Activated T-helper 1 cell treated with anti-CD3 and anti-CD28 coated beads, Interleukin-2, amount 50 U/mL, for 16 hours (primary cell): ENCODE measurements at places on chromosomes 5 and 9.

- DNase-seq: no peak
Measured at GRCh38 chr5:52886206-52886605, 98.5 kb downstream of the ITGA1 start.

- DNase-seq: no peak
Measured at GRCh38 chr5:149403923-149404745, 25.0 kb upstream of the IL17B start.

DNA sequence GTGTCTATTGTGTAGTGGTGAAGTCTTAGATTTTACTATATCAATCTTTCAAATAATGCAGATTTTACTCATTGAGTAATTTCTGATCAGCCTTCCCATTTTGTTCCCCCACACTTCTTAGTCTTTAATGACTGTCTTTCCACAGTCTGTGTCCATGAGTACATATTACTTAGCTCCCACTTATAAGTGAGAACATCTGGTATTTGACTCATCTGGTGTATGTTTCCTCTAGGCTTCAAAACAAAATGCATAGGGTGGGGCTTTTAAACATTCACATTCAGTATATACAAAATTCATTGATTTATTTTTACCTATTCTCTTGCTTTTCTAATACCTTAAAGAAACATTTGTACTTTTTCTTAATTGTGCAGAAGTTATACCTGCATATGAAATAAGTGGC, 513.0 kb downstream of the MTRR start:
- no peak for DNase-seq

DNA sequence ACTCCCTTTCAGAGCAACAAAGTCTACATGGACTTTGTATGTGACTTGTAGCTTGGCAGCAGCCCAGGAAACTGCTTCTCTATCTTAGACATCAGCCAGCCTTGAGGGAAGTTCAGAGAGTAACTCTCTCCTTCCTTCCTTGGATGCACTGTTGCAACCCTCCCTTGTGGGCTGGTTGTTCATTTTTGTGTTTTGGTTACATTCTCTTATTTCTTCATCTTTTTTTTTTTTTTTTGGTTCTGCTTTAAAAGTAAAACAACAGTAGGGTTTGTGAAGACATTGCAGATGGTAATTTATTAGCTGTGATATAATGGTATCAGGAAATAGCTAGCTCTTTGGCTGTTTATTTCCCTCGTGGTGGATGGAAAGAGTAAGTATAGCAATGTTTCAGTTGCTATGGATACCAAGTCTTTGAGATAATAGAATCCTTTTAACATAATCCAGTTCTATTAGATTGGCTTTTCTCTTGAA, 97.9 kb upstream of the MAMDC2 start:
- no peak for DNase-seq

GRCh38 chr9:107016383-107016782, 153.4 kb downstream of the ZNF462 start:
- no peak for DNase-seq

GRCh38 chr9:99748676-99749075, 73.0 kb upstream of the NR4A3 start:
- no peak for DNase-seq

- DNase-seq: no peak
Measured at GRCh38 chr9:136372561-136373299, 739 bp downstream of the CARD9 start.

DNA sequence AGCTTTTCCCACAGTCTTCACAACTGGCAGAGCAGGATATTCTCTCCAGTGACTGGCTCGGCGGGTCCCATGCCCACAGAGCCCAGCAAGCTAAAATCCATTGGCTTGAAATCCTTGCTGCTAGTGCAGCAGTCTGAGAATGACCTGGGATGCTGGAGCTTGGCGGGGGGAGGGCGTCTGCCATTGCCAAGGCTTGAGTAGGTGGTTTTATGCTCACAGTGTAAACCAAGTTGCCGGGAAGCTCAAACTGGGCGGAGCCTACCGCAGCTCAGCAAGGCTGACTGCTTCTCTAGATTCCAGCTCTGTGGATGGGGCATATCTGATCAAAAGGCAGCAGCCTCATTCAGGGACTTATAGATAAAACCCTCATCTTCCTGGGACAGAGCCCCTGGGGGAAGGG, 194.1 kb downstream of the CCDC171 start:
- DNase-seq: no peak

DNA sequence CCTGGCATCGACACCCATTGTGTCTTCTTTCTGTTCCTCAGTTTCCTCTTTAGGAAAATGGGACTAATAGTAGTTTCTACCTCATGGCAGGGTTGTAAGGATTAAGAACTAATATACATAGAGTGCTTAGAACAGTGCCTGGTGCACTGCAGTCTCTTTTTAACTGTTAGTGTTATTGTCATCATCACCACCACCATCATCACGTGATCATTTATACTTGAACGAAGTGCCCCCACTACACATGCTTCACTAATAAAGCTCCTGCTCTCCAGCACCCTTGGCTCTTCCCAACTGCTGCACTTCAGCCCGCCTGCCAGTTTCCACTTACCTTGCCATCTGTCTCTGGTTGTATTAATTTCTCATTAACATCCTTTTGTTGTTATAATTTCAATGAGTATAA, 35.8 kb upstream of the MAST4 start:
- DNase-seq: no peak

DNA sequence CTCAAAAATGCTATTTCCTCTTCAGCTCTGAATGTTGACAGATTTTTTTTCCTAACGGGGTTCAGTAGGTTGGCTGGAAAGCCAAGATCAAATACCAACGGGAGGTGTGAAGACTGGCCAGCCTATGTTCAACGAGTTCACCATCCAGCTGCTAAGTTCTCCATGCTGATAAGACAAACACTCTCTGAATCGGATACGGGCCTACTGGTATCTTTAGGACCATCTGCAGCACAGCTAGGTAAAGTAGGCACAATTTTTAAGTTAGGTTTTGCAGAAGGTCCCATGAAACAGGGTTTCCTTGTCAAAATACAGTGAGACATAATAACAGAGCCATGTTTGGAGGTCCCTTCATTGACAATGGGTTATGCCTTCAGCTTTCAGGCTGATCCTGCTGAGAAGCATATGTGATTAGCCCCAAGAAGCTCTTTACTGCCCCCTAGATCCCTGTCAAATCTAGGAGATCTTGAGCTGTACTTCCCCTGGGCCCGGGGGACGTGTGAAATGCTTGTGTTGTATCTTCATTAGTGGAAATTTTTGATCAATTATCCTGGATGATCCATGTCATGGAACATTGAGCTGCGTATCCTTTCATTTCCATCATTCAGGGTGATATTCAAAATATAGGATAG, 60.6 kb downstream of the PGM5 start:
- DNase-seq: no peak

GRCh38 chr9:37438359-37438758, 15.9 kb downstream of the GRHPR start:
- no peak for DNase-seq

DNA sequence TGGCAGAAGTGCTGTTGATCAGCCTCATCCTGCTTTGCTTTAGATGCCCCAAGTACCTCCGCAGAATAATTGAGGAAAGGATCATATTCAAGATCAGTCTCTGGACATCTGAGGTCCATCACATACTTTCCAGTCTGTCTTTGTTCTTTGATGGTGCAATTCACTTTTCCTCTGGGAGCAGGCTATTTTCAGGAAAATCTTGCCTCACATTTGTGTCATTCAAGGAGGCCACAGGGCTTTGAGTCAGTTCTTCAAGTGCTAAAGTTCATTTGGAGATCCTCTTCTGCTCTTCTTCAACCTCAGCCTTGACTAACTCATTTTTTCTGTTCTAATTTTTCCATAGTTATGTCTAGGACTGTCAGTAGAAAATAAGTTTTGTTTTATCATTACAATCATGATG, 18.6 kb downstream of the EQTN start:
- no peak for DNase-seq

GRCh38 chr5:124402144-124402581, 344.3 kb downstream of the ZNF608 start:
- no peak for DNase-seq

GRCh38 chr5:78779771-78780616, 131.4 kb upstream of the LHFPL2 start:
- DNase-seq: no peak

DNA sequence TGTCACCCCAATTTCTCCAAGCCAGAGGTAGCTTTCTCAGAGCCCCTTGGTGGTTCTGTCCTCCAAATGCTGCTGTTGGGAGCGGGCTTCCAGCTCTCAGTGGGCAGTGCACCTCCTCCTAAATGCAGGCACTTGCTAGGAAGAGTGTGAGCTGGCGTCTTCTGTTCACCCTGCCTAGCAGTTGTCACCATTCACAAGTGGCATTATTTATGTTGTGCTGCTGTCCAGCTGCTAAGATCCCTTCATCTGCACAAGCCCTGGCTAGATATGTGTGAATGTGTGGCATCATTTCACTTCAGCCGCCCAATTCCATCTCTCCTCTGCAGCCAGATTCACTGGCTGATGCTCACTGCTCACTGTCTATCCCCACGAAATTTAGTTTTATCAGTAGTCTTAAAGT, 43.7 kb downstream of the SLC36A1 start:
- DNase-seq: no peak

GRCh38 chr9:135644631-135645218, 5.4 kb upstream of the GLT6D1 start:
- DNase-seq: no peak

DNA sequence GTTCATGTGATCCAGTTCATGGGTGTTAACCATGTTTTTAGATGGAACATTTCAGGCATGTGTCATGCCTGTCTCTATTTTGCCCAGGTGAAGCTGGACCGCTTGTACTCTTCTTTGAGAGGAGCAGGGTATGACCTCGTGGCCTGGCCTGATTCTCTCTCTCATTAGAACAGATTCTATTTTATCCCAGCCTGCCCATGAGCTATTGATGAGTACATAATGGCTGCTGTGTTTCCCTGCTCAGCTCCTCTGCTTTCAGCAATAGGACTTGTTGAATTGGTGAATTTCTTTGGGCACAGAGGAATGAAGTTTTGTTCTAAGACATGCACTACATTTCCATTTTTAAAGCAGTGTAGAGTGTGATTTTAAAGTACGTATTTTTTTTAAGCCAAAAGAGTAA, 86.2 kb downstream of the HACD4 start:
- no peak for DNase-seq

DNA sequence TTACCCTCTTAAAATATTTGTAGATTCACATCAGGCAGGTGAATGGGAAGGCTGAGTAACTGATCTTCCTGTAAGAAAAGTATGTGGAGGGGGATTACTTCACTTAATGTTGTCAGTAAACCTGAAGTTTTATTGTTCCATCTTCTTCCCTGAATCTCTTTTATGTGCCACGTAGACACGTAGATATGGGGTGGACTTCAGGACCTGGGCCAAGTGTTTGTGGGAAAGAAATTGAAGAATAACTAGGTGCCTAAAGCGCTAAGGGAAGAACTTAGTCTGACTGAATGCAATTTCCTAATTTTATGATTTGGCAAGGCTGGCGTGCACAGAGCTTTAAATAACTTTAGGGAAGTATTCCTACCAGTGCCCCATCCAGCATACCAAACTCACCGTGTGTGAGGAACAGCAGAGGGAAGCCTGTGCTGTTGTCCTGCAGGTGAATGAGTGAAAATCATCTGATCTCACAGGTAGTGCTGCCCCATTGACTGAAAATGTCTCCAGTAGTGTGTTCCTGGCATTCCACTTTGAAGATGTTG, 323.4 kb downstream of the KDM4C start:
- no peak for DNase-seq

- DNase-seq: no peak
Measured at GRCh38 chr5:4700069-4700468, 440.1 kb upstream of the ADAMTS16 start.

DNA sequence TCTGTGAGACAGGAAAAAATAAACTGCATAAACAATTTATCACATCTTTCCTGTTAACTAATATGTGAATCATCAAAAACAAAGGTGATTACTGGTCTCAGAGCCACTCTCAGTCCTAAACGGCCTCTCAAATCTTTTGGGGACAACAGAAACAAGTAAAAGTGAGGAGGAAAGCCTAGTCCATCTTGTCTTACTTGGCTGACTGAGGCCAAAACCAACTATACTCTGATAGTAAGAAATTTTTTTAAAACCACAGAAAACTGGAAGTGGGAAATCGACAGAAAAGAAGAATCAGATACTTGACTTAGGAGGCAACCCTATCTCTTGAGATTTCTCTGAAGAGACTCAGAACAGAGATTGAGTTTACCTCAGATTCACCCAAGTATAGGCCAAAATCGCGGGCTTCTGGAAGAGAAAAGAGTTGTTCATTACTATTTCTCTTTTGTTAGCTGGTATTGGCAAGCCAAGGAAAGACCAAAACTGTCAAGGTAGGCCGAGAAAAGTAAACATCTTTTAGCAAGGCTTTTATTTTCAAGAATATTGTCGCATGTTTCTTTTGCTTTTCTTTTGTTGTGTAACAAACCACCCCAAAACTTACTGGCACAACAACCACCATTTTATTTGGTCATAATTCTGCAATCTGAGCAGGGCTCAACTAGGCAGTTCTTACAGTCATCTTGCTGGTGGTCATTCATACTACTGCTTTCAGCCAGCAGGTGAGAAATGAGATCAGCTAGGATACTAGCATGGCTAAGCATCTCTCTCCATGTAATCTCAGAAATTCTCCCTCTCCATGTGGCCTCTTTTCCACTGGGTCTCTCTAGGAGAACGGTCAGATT, 46.1 kb downstream of the RFX3 start:
- DNase-seq: no peak

DNA sequence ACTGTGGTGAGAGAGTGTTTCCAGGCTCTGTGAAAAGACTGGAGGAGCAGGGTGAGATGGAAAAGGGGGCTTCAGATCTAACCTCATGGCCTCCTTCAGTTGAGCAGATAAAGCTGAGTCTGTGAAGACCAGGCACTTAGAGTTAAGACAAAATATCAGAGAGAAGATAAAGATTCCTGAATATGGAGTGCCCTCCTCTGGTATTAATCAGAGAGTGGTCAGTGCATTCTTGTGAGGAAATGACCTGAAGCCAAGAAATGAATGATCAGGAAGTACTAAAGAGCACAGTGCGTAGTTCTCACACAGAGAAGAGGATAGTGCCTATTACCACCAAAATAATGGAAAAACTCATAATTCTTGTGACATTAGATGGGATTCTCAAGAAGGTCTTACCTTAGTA, 1417.0 kb upstream of the ACO1 start:
- DNase-seq: no peak

DNA sequence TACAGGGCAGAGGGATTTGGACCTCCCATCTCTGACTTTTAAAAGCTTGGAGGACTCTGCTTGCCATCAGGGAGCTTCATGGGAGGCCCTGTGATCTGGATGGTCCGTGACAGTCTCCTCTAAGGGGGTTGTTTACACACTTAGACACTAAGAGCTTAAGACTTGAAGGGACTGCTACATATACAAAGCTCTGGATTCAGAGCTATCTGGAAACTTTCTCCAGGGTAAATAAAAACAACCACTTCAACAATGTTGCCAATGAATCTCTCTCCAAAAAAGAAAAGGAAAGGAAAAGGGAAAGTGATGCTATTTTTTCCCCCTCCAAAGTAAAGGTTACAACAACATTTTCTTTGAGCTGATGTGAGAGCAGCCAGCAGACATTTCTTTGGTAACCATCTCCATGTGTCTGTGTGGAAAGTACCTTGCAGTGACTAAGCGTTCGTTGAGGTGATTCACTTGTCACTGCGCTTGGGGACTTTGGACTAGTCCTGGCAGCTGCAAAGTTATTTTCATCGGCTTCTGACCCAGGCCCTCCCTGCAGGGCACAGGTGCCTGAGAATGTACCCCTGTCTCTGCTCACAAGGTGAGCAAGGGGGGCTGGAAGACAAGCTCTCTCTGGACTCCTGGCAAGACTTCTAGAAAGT, 262.1 kb upstream of the KLF4 start:
- DNase-seq: no peak

- DNase-seq: no peak
Measured at GRCh38 chr5:71932131-71932654, 175.1 kb upstream of the MAP1B start.

GRCh38 chr5:556909-557441, 32.7 kb upstream of the SLC9A3 start:
- no peak for DNase-seq
